Mesothelial cell of epicardium (in vitro differentiated cells): ENCODE measurements at places on chromosomes 1 and 21. TPM values are rescaled to one million over a fixed set of nuclear protein-coding genes. Genes with fewer than 3 reads are reported as not detected.

DNA sequence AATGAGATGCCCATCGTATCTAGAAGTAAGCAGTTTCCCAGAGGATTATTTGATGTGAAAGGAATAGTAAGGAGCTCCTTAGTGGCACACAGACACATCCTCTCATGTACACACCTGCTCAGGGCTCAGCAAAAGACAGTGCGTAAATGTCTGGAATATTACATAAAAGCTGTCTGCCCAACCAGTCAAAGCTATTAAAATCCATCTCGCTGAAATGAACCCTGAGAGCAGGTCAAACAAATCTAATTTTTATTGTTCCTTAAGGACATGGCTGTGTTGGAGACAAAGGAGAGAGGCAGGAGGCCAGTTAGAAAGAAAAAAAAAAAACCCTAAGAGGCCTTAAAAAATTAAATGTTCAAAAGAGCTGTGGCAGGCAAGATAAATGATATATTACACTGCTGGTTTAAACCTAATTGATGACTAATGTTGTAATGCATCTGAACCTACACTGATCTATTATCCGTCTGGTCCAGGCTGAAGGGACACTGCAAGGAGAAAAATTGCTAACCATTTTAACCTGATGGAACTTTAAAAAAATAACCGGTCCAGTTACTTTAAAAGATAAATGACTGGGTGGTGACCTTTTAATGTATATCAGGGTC, 58.5 kb upstream of the FGGY start:
- no peak for DNase-seq

- DNase-seq, result no peak
Observed at GRCh38 chr1:20028125-20028524, 41.9 kb upstream of the PLA2G5 start.

The CELSR2 gene
- total RNA-seq, result 24.9 to 27.1 TPM (median 25.0 TPM) in 3 replicates

The AGMAT gene
- 0.16 to 0.31 TPM (median 0.25 TPM) in 3 replicates for total RNA-seq

DNA sequence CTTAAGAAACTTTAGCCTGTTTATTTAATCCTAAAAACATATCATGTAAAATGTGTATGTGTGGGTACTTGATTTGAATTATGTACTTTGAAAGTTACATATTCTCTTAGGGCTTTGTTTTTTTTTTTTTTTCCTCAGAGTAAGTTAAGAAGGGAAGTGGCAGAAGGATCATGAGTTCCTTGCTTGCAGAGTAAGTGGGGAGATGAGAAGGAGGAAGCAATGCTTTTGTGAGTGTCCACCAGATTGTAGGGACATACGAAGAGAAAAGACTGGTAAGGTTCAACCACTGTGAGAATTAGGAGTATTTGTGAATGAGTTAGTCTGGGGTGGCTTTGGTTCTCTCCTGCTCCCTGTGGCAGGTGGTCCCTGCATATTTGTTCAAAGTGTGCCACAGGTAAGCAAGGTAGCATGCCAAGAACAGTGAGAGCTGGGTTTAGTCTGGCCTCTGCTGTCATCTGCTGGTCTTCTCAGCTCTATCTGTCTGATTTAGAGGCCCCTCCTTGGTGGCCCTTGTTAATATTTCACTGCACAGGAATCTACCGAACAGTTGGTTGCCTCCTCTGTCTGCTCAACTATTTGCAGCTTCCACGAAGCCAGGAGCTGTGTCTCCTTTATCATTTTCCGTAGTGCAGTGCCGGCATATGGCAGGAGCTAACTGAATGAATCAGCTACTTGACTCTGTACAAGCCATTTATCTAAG, 9.5 kb downstream of the DNM3 start:
- DNase-seq, result no peak

DNA sequence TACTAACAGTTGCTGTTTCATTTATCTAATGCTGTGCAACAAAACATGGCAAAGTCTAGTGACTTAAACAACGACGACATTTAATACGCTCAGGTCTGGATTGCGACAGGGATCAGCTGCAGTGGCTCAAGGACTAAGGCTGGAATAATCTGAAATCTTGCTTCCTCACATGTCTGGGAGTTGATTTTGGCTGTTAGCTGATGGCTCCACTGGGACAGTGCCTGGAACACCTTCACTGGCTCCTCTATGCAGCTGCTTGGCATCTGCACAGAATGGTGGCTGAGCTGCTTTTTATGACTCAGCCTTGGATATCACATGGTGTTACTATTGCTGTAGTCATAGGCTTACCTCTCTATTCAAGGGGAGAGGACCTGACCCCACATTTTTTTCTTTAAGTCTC, 24.0 kb upstream of the BTG3 start:
- DNase-seq, result no peak

DNA sequence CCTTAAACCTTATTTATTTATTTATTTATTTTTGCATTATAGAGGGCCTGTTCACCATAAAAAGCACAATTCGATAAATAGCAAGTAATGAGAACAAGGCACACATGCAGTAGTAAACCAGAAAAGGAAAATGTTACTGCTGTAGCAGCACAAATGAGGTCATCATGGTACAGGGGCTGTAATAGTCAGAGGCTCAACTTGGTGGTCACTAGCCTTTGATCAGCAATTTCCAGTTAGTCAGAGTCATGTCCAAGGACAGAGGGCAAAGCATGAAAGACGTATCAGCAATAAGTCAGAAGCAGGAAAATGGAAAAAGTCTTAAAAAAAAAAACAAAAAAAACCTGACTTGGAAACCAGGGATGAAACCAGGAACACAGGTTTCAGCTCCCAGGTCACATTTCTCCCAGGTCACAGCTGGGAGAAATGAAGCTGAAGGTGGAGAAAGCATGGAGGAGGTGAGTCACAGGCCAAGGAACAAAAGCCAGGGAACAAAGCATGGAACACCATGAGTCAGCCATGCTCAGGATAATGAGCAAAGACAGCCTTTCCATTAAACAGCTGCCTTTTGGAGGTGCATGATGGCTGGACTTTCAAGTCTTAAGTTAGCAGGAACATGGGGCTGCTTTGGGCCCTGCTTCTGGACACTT, 556.3 kb downstream of the LTN1 start:
- no peak for DNase-seq

- no peak for DNase-seq
Observed at GRCh38 chr1:47405697-47406096, 10.4 kb upstream of the FOXE3 start.

GRCh38 chr1:77545970-77546369, 136.5 kb downstream of the ZZZ3 start:
- DNase-seq, result no peak

DNA sequence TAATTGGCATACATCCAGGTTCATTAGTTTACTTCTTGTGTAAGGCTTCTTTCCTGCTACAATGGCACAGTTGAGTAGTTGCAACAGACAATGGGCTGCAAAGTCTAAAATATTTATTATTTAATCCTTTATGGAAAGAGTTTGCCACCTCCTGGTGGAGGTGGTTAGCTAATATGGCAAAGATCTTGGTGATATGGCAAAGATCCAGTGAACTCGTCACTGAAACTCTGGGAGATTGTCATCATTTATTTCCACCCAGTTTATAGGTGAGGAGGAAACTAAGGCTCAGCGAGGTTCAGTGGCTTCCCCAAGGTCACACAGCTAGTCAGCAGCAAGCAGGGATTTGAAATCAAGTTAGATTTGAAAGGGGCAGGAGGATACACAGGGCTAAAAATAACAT, 16.1 kb upstream of the IFFO2 start:
- DNase-seq, result no peak

GRCh38 chr1:201847150-201847549, 18.2 kb downstream of the IPO9 start:
- DNase-seq, result no peak

- no peak for DNase-seq
Observed at GRCh38 chr1:162397039-162397448, 14.9 kb downstream of the SH2D1B start.

- DNase-seq, result no peak
Observed at GRCh38 chr21:32425628-32426027, 13.1 kb downstream of the EVA1C start.

The PPIE gene
- total RNA-seq, result 43.5 to 45.5 TPM (median 45.2 TPM) in 3 replicates

GRCh38 chr1:17611991-17612390, 72.5 kb downstream of the ARHGEF10L start:
- no peak for DNase-seq

DNA sequence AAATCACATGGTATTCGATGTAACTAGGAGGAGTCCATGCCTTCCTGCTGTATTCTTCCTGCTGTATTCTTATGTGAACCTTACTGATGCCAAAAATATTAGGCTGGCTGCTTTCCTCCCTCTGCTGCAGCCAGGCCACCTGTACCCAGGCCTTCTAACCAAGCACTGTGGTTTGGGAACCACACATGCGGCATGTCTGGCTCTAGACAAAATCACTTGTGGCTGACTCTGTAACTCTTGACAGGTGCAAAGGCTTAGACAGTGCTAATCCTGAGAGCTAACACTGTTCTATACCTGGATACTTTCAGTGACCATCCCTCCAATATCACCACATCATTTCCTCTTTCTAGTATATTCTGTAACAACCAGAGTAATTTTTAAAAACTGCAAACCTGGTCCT, 67.7 kb downstream of the PCP4 start:
- no peak for DNase-seq

The GALE gene
- total RNA-seq, result 22.5 to 26.9 TPM (median 26.9 TPM) in 3 replicates

GRCh38 chr1:206882555-206882954, 14.7 kb upstream of the IL24 start:
- no peak for DNase-seq

DNA sequence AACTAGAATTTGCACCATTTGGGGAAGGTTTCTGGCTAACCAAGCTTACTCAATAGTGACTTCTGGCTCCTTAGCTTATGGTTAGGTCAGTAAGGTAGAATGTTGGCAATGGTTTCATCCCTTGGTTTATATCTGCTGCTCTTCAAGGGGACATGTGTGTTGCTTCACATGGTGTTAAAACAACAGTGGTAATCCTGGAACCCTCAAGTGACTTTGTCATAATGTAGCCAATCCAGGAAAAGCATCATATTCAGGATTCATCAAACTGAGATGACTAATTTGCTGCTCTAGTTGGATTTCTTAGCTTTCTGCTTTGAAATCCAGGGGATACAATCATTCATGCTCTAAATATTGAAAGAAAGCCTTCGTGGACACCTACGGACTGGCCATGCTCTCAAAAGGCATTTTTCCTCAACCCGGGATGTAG, 108.7 kb downstream of the RGL1 start:
- DNase-seq, result no peak

GRCh38 chr1:78483903-78484302, 6.9 kb upstream of the PTGFR start:
- DNase-seq, result no peak

The C1orf105 gene
- total RNA-seq, result 0.57 to 0.95 TPM in 2 of 3 replicates, not detected in the other

The MGST3 gene
- total RNA-seq, result 126 to 130 TPM (median 126 TPM) in 3 replicates

The LMX1A gene
- 0.18 TPM in 1 of 3 replicates, not detected in the others for total RNA-seq
